ENCODE measurements at places on chromosomes 2 and 18. TPM values are rescaled to one million over a fixed set of nuclear protein-coding genes. Genes with fewer than 3 reads are reported as not detected.
A peak's percentile ranks its signal among the peaks of the same experiment; 100 is the strongest.

- no peak for DNase-seq
- no peaks in the 10 kb centered on the region for H3K36me3 ChIP-seq
- H3K27ac ChIP-seq = no peak overlapping the region
- H3K27me3 ChIP-seq = peaks cover 11% of the 10 kb centered on the region
These were observed 26.1 kb downstream of the KIF5C start for GRCh38 chr2:148901142-148901541.

DNA sequence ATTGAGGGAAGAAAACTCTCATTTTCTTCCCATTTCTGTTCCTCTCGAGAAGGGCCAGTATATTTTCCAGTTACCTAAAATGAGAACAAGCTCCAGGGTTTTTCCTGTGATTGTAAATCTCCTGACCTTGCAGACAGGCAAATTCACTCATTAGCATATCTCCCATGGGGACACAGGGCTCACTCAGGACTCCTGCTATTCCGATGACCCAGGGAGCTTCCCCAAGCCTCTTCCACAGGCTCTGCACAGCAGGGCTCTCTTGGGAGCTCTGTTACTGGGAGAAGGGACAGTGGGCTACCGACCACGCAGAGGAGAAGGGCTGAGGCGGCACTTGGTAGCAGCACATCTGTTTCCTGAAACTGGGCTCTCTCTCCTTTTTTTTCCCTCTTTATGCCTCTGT, 135.2 kb upstream of the CAPN13 start:
- H3K4me3 ChIP-seq = no peak overlapping the region
- no peak overlapping the region for H3K27ac ChIP-seq
- no peak for DNase-seq
- no peaks in the 10 kb centered on the region for H3K36me3 ChIP-seq

DNA sequence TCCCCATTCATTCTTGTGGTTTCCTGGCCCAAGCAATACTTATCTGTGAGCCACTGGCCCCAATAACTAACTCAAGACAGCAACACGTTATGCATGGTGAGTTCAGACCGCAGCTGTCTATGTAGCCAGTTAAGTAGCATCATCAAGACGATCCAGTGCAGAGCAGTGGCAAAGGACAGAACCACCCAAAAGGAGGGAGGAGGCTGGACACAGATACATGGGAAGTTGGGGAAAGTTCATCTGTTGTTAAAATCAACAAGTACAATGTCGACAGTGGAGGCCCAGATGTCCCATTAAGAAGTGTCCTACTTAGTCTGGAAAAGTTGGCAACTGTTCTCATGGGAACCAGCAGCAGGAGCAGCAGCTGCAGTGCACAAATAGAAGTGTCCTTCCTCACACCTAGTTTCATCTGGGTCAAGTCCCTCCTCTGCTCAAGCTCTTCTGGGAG, 106.9 kb upstream of the THOC1 start:
- peaks cover 18% of the 10 kb centered on the region for H3K4me1 ChIP-seq
- no peak overlapping the region for H3K27ac ChIP-seq
- H3K4me3 ChIP-seq = no peak overlapping the region
- H3K27me3 ChIP-seq = no peaks in the 10 kb centered on the region
- no peaks in the 10 kb centered on the region for H3K36me3 ChIP-seq

- no peaks in the 10 kb centered on the region for H3K27me3 ChIP-seq
- H3K4me1 ChIP-seq = peaks cover 16% of the 10 kb centered on the region
- no peak overlapping the region for H3K4me3 ChIP-seq
- DNase-seq = peak; percentile 80
These were observed 334.4 kb upstream of the THUMPD2 start for GRCh38 chr2:40113272-40113968.

DNA sequence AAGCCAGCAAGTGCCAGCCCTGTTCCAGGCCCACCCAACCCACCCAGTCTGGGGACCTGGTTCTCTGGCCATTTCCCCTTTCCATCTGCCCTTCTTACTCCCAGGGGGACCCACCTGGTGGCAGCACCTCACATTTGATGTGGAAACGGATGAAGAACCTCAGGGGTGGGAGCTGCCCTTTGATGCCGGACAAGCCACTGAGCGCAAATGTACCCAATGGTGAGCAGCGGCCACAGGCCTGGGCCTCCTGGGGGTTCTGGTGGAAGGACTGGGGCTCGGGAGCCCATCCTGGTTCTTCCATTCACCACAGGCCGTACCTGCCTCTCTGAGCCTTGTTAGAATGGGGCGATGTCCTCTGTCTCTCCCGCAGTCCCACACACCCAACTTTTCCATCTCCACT, 84.7 kb downstream of the EPAS1 start:
- no peak overlapping the region for H3K4me3 ChIP-seq
- H3K27ac ChIP-seq = no peak overlapping the region
- H3K36me3 ChIP-seq = peaks cover 18% of the 10 kb centered on the region
- DNase-seq = no peak

Gene CFC1
- total RNA-seq = not detected

Gene KLHL29
- total RNA-seq = 1.1 TPM
